ENCODE measurements at places on chromosomes 2 and 18.

- DNase-seq, result no peak
Measured at GRCh38 chr2:241035818-241036396, 37.5 kb downstream of the SNED1 start.

DNA sequence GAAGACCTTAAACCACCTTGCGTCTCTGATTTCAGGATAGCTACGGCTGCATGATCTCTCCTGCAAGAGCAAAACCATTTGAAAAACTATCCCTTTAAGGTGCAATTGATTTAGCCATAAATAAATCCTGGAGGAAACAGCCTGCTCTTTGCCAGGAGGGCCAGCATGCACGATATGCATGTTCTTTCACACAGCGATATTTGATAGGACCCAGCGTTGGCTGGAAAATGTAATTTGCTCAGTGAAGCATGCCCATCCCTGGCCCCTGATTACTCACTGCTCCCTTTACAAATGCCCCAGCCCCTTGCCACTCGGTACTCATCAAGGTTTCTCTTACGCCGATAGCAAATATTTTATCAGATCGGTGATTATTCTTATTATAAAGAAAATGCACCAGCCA is 315.4 kb downstream of the CDH2 start:
- no peak for DNase-seq

GRCh38 chr2:72603481-72603880 is 222.4 kb downstream of the EXOC6B start:
- DNase-seq, result no peak

DNA sequence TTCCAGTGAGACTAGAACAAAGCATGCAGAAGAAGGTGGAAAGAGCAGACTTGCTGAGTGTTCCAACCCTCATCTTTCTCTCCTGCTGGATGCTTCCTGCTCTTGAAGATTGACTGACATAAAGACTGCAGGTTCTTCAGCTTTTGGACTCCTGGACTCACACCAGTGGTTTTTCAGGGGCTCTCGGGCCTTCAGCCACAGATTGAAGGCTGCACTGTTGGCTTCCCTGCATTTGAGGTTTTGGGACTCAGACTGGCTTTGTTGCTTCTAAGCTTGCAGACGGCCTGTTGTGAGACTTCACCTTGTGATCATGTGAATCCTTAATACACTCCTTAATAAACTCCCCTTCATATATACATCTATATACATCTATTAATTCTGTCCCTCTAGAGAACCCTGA is 20.4 kb downstream of the VRK2 start:
- DNase-seq, result no peak

- DNase-seq, result no peak
Measured at GRCh38 chr2:7207631-7208030, 290.4 kb downstream of the RNF144A start.

GRCh38 chr2:9388199-9388681 is 35.1 kb downstream of the ITGB1BP1 start:
- no peak for DNase-seq

- DNase-seq, result no peak
Measured at GRCh38 chr2:68250652-68251186, 1.6 kb downstream of the PPP3R1 start.

DNA sequence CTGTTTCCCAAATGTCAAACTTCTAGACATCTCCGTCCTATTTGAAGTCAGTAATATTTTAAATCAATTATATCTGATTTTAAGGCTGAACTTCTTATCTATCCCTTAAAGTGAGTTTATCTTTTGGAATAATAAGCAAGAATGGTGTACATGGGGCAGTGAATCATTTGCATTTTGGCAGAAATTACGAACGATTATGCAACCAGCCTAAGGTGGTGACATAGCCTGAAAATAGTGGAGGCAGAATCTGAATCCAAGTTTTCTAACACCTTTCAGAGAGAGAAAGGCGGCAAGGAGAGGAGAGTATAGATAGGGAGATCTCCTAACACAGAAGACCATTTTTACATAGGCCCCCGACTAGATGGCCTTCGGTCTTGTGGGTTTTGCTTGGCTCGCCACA is 10.7 kb downstream of the ZBTB14 start:
- no peak for DNase-seq

GRCh38 chr2:31384351-31384750 is 30.2 kb downstream of the XDH start:
- no peak for DNase-seq

DNA sequence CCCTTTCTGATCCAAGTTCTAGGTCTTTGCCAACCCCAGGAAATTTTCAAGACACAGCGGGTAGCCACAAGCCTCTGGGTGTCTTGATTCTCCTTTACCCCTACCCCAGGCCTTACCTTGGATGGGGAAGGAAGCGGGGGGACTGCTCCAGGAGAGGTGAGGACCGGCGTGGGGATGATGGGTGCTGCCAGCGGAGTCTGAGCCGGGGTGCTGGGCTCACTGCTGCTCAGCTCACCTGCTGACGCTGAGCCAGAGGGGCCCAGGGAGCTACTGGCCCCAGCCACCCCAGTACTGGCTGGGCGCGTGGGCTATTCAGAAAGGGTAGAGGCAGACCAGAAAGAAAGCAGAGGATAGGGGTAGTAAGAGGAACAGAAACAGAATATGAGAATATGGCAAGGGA is 8.7 kb downstream of the DCTN1 start:
- no peak for DNase-seq

- no peak for DNase-seq
Measured at GRCh38 chr18:50847192-50847591, 27.4 kb upstream of the MRO start.

GRCh38 chr2:216300906-216301305 is 71.4 kb downstream of the MARCHF4 start:
- DNase-seq, result no peak

GRCh38 chr18:31774477-31774785 is 13.8 kb upstream of the SLC25A52 start:
- DNase-seq, result no peak

DNA sequence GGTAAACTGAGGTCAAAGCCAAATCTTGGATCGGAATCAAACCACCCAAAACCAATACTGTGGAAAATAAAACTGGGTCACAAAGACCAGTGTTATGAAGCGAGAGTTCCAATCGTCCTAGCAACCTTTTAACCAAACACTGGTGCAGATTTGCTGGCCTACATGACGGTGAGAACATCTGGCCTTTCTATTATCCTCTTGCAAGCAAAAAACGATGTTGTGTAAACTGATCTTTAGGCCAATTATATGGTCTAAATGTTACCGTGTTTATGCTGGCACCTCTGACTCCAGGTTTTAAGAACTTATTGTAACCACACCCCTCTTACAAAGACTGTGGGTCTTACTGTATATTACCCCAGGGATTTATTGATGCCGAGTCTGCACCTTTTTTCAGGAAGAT is 145.9 kb downstream of the GFPT1 start:
- DNase-seq, result no peak

- no peak for DNase-seq
Measured at GRCh38 chr2:179745635-179746256, 115.7 kb downstream of the ZNF385B start.

GRCh38 chr2:203857656-203858055 is 9.9 kb upstream of the CTLA4 start:
- no peak for DNase-seq

DNA sequence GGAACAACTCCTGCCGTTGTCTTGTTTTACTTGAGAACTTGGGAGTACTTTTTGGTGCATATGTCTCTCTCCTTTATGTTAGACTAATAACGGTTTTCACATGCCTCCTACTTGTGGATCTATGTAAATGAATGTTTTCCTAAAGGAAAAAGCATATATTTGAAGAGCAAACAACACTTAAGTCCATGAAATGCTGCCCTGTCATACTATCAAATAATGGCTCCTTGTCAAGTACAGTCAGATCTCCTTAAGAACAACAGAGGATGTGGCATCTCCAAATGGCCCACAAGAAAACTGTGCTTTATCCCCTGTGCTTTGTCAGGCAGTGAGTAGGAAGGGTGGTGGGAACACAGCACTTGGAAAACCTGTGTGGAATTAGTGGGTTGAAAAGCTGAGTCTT is 198.2 kb downstream of the PTGR3 start:
- DNase-seq, result no peak

DNA sequence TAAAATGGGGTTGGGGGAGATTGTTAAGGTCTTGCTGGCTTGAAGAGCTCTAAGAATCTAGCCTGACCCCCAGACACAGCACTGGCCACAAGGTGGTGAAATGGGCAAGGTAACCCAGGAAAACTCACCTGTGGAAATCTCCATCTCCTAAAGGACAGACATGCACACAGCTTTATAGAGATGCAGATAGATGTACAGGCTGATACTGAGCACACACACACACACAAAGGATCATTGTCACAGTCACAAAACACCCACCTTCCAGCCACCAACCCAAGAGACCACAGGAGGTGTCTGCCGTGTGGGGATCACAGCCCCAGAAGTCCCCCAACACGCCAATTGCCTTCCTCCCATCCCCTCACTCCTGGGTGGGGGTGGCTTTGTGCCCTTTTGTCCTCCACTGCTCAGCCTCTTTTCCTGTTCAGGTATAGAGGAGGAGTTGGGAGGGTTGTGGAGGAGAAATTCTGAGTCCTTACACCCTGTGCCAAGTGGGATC is 3.2 kb upstream of the CYP26B1 start:
- no peak for DNase-seq

GRCh38 chr18:23583071-23583865 is 3.0 kb downstream of the NPC1 start:
- DNase-seq, result no peak

DNA sequence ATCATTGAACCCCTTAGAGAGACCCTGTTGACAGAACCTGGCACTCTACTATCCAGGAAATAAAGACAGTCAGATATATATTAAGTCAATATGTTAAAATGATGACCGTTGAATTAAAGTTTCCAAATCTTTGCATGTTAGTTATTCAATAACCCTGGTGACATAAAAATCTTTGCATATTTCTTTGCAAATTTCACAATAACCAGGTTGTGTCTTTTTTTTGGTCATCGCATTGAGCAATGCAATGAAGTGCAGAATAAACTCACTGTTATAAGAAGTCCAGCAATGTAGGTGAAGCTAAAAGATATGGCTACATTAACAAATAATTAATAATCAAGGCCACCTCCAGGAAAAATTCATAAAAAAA is 596.9 kb downstream of the NYAP2 start:
- DNase-seq, result no peak

GRCh38 chr2:99504844-99505584 is 15.2 kb upstream of the REV1 start:
- no peak for DNase-seq

DNA sequence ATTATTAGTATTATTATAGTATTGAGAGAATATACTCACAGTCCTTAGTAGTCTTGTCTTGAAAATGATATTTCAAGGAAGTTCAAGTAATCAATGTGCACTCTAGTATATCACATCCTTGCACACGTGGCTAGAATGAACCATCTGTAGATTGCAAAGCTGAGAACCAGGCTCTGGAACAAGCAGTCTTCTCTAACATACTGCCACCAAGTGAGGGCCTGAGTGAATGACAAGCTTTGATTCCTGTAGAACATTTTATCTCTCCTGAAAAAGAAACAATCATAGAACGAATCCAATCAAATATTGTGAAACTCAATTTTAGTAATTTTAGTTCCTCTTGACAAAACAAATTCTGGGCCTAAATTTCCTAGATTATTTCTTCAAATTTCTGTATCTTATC is 55.3 kb upstream of the SULT1C3 start:
- DNase-seq, result no peak

DNA sequence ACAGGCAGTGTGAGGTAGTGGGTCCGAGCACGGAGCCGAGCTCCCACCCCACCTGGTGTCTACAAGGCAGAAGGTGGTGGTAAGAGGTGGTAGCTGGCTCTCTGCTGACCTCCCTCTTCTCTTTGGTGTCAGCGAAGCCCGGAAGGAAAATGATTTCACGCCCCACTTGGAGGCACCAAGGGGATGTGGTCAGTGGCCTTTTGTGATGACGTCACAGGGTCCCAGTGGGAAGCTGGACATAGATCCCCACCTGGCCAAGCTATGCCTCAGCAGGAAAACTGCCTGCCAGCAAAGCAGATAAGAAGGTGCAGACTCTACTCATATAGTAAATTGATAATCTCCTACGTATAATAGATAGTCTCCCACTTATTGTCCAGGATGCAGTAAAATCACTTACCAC is 183.7 kb upstream of the ALKAL2 start:
- DNase-seq, result no peak

DNA sequence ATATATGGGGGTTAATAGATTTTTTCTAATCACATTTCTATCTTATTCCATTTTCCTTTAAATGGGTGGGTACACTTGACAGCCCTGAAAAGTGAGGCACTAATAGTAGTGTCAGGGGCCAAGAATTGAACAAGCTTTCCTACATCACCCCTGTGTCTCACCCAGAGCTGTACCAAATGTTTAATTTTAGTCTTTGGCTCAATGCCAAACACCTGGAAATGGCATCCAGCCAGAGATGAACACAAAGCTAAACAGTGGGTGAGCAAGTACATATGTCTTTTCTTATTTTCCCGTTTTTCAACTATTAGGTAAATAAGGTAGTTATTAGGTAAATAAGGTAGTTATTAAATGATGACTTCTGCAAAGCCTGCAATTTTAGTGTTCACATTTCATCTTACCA is 276.3 kb upstream of the ERBB4 start:
- no peak for DNase-seq

- no peak for DNase-seq
Measured at GRCh38 chr2:191508738-191509137, 169.2 kb upstream of the NABP1 start.

DNA sequence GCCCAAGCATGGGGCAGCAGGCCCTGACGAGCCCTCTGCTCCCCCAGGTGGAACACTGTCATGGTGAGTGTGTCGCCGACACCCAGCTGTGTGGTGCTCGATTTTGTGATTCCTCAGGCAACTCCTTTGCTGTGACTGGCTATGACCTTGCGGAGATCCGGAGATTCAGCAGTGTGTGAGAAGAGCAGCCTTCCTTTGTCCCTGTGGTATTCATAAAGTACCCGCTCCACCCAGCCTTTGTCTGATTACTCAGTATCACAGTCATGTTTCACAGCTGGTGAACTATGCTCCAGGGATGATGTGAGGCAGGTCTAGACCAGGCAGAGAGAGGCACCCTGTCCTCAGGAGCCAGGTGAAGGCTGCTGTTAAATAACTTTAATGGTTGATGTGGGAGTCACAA is 4.0 kb downstream of the WDR54 start:
- DNase-seq, result no peak

DNA sequence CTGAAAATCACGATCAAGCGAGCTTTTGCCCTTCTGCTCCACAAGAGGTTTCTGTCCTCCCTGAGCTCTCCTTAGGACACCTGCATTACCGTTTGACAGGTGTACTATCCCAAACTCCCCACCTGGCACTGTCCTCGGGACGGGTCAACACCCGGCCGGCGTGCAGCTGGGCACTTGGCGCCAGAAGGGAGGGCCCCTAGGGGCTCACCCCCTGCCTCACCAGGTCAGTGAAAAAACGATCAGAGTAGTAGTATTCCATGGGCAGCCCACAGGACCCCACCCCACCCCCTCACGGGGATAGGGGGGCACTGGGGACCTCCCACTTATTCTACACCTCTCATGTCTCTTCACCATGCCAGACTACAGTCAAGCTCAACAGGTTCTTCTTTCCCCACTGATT is 117.6 kb upstream of the ANKRD30BL start:
- DNase-seq, result no peak

DNA sequence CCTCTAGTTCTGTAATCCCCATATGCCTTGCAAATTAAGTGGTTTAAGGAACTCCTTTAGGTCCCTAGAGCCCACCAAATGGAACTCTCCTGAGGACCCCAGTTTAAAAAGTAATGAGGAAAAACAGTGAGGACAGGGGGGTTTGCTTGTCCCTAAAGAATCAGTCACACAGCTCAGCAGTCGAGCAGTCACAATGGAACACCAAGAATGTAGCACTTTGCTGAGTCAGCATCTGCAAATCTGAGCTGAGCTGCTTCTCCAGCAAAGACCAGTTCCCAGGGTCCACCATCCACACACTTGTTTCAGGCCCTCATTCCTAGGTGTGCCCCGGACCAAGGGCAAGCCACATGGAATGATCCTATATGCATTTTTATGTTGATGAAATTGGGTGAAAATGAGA is 46.2 kb upstream of the NEDD4L start:
- DNase-seq, result no peak

Data from stimulated activated CD4-positive, alpha-beta T cell treated with anti-CD3 and anti-CD28 coated beads, Interleukin-15, amount 100 ng/mL, for 1 hour (primary cell).